ENCODE measurements at places on chromosomes 6 and 20.

DNA sequence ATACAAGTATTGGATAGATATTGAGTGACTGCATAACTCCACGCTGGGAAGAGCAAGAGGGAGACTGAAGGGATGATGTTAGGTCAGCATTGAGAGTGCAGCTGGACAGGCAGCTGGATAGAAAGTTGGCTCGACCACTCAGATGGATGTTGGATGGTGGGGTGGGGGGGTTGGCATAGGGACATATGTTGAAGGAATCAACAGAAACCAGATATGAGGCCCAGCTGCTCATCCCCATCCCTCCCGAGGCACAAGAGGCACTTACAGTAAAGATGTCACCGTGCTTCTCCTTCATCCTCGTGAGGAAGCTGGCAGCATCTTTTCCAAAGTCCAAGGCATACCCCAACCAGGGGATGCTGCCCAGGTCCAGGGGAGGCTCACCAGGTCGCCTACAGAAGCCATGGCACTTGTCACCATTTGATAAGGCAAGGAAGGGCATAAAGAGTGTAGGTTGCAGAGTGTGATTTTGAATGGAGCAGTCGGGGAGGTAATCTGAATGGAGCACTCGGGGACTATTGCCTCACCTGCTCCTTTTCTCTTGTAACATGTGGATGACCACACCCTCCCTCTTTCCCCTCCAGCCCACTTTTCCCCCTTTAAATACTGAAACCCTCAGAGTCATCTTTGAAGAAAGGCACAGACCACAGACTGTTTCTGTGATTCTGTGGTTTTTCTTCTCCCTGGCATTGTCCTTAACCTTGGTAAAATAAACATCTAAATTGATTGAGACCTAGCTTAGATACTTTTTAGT, 18.0 kb downstream of the PTGIS start:
- DNase-seq = no peak

DNA sequence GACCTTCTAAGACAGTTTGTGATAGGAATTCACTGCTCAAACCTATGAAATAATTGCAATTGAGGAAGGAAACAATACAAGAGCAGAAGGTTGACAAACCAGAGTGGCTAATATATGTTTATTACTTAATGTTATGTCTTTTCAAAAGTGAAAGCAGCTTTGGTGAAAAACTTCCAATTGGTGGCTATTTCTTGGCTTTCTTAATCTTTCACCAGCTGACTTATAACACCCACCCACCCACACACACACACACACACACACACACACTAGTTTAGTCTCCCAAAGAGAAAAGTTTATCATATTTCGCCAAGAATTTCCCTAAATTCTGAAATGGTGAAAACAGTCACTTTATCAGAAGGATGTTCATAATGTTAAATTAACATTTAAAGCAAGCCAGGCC, 583.5 kb downstream of the EYS start:
- no peak for DNase-seq

DNA sequence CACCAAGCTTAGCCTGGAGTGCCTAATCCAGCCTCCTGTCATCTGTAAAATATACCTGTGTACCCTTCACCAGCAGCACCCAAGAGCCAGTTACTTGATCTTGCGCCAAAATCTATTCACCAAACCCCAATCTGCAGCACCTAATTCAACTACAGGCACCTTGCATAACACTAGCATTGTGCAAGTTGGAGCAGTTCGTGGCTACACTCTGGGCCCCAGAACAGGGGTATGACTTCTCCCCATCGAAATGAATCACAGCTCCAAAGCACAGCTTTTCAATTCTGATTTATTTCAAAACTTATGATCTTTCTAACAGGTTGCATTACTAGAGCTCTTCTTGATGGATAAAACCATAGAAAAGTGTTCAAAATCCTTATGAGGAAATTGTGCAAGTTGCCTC, 100.4 kb upstream of the TCF21 start:
- no peak for DNase-seq

DNA sequence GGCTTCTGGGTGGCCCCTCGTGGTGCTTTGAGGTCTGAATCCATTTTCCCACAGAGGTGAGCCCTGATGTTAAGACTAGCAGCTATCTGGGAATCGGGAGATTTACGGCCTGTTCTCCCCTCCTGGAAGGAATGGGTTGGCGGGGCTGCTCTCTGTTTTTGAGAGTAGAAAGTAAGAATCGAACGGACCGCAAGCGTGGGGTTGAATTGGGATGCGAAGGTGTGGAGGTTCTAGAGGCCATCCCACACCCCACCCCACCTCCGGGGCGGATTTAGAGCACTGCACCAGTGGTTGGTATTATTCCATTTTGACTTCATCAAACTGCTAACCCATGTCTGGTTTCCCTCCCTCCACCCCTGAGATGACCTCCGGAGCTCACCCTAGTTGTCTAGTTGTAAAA, 11.5 kb downstream of the PYGB start:
- DNase-seq = no peak

DNA sequence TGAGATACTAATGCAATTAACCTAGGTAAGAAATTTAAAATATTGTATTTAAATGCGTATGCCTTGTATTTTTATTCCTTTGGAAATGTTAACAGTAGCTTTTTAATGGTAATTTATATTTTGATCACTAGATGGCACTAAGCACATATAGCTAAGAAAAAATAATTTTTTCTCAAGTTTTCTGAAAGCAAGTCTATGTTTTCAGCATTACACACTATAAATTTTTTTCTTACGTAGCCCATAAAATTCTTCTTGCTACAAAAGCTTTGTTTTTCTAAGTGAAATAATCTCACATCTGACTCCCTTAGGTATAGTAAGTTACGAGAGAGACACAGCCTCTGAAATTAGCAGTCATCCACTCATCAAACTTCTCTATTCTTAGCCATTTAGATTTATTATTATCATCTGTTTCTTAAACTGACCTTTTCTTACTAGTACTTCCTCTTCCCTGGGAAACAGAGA, 35.7 kb downstream of the TSPYL4 start:
- DNase-seq = no peak

DNA sequence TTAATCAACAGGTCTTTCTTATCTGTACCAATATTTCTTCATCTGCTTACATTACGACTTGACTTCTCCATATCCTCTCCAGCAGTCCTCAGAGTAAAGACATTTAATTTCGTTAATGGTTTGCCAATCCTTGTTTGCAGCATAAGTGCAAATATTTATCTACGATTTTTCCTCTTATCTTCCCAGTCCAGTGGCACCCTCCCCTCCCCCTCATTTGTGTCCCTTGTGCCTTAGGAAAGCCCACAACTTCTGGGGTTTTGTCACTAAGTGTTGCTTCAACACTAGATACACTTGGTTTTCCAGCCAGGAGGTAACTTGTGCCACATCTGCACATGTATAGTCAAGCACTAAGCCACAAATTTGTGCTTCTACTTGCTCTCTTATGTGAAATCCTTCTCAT, 327.2 kb downstream of the CBLN4 start:
- no peak for DNase-seq

GRCh38 chr6:25963426-25964123, 973 bp downstream of the TRIM38 start:
- DNase-seq = peak; percentile 38

Data from GF-D8 (cell line).